Hepatic stellate cell (primary cell): ENCODE measurements at places on chromosomes 12 and 14.
A peak's percentile ranks its signal among the peaks of the same experiment; 100 is the strongest.

GRCh38 chr14:97074456-97074855, 277.3 kb downstream of the VRK1 start:
- no peak for DNase-seq

- no peak for DNase-seq
Observed at GRCh38 chr12:122845041-122845864, 10.0 kb downstream of the HIP1R start.

GRCh38 chr14:58944343-58944967, 244.0 kb upstream of the DAAM1 start:
- DNase-seq: no peak

DNA sequence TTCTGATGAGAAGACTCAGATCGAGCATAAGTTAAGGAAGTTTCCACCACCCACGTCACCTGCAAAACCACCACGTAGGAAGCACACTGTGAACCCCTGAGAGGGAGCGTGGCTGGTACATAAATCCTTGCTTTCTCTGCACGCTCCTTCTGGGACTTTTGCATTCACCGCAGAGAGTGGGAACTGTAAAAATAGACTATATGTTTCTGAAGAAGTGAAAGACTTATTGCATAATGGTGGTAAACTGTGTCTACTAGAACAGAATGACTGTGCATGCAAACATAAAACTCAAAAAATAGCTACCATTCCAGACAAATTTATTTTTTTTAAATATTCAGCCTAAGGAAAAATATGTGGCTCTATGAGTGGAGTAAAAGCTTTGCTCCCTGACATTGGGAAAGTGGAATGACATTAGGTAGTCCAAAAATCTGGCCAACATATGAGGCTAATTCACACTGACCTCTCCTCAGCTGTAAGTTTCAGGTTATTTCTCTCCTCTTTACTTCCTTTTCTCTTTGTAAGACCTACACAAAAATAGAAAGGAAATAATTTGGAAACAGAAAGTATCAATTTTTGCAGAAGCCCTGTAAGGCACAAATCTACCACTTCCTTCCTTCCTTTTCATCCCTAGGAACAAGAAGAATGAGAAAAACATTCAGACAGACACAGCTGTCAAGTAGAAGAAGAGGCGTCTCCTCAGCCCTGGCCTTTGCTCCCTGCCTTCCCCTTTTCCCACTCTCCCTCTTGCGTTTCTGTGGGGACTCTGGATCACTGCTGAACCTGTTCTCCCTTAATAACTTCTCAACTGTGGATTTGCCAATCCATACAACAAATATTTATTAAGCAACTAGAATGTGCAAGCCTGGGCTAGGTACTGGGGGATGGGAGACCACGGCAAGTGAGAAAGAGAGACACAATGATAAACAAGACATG, 264.3 kb upstream of the FOXN3 start:
- no peak for DNase-seq

DNA sequence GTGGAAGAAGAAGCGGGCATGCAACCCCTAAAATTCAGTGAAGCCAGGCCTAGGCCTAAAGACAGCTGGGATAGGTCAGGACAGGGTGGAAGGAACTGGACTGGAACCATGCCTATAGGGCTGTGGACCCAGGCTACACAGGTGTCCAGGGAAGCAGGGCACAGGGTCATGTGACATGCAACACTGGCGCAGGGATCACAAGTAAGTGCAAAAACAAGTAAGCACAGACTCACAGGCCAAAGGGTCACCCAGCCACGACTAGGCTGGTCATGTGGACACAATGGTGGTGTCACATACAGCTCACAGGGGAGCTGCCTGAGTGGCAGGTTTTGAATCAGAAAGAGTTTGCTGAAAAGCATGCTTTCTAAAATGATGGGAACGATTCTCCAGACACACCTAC, 195.7 kb downstream of the SPTSSA start:
- DNase-seq: no peak

DNA sequence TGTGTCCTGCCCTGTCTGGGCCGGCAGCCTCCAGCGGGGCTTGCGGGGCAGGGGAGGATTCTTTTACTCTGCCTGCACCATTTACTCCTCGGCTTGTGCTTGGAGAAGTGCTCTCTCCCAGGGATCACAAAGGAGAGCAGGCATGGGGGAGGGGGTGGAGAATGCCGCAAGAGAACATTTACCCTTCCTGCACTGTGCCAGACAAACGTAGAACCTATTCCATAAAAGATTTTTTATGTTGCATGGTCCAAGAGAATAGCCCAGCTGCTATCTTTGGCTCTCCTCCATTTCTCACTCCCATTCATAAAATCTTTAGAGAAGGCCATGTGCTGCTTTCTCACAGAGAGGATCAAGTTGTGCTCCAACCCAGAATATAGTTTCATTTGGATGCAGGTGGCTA, 159.4 kb downstream of the SPTSSA start:
- no peak for DNase-seq

- DNase-seq: no peak
Observed at GRCh38 chr14:105866841-105867321, 340.5 kb downstream of the TMEM121 start.

DNA sequence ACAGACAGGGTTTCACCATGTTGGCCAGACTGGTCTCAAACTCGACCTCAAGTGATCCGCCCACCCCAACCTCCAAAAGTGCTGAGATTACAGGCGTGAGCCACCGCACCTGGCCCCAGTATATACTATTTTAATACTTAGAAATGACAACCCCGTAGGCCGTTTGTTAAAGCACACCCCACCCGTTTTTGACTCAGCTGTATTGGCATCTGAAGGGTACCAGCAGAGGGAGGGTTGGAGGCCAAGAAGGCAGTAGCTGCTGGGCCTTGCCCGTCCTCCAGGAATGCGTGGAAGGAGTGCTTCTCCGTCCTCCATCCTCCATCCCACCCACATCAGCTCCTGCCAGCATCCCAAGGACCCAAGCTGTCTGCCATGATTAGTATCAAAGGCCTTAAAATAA, 6.3 kb upstream of the NIN start:
- DNase-seq: no peak

- DNase-seq: no peak
Observed at GRCh38 chr14:91125271-91125660, 11.4 kb downstream of the DGLUCY start.

- DNase-seq: no peak
Observed at GRCh38 chr14:88746052-88746451, 46.7 kb downstream of the EML5 start.

DNA sequence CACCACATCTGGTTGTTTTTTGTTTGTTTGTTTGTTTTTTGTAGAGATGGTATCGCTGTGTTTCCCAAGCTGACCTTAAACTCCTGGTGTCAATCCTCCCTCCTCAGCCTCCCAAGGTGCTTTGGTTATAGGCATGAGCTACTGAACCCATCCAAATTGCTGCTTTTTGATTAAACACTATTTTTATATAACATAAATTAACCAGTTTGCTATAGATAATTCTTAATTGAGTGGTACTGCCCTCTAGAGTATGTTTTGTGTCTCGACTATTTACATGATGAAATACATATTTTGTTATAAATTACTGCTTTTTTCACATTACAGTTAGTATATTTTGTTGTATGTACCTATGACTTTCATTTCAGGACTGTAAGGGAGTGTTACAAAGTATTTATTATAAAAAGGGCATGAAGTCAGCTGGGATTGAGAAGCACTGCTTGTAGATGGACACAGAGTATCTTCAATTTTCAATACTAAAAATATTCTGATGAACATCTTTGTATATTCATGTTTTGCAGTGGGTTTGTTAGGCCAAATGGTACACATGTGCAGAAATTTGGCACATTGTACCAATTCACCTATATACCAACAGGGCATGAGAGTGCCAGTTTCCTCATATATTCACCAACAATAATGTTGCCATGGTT, 14.9 kb upstream of the SCAF11 start:
- peak; percentile 31 for DNase-seq

GRCh38 chr14:34258318-34258717, 203.7 kb downstream of the SPTSSA start:
- DNase-seq: no peak

DNA sequence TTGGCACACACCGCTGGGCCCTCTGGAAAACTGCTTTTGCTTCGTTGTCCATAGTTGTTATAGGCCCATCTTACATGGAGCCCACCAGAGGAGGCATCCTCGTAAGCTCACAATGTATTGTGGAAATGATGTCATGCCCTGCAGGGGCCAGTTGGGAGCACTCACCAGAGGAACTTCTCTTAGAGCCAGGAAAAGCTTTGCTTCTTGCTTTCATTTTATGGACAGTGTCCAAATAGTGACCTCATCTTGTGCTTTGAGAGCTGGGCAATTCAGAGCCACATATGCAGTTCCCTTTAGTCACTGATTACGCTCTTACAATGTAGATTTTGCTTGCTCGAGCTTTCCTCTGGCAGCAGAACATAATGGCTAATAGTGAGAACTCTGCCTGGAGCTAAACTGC, 275.6 kb downstream of the AACS start:
- DNase-seq: no peak

DNA sequence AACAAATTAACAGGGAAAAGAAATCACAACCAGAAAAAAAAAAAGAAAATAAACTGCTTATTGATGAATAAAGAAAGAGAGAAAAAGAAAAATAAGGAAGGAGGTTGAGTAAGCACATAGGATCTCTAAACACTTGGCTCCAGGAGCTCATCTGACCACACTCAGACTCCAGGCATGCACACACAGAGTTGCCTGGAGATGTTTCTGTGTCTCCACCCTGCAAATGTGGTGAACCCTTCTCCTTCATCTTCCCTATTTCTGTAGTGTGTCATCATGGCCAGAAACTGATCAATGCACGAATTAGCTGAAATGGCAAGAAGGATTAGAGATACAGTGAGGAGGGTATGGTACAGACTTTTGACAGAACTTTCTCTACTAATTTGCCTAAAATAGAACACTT, 20.2 kb downstream of the OR4N2 start:
- DNase-seq: no peak

- DNase-seq: no peak
Observed at GRCh38 chr12:130934753-130935152, 19.0 kb upstream of the ADGRD1 start.

- no peak for DNase-seq
Observed at GRCh38 chr14:64220466-64220865, 73.7 kb downstream of the ESR2 start.

GRCh38 chr14:63268771-63269170, 50.0 kb downstream of the GPHB5 start:
- DNase-seq: no peak

DNA sequence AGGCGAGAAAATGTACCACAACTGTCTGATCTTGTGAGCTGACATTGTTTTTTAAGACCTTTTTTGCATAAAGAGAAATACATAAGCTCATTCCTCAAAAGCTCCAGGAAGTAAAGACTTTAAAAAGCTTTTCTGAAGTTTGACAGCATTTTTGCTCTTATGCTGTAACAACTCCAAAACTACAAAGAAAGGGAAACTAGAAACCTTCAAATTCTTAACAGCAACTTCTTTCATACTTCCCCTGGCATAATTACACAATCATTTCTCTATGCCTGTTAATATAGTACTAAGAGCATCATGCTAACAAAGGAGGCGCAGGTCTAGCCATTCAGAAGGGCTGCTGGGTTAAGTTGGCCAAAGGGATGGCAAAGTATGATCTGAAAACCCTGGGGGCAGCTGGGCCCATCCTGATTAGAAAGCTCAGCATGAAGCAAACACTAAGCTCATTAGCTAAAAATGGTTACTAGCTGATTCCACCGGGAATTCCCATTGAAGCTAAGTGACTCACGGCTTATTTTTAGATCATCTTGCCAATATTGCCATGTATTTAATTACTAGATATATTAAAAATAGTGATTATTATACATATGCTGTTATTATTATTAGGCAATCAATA, 26.1 kb upstream of the ANP32D start:
- DNase-seq: no peak

DNA sequence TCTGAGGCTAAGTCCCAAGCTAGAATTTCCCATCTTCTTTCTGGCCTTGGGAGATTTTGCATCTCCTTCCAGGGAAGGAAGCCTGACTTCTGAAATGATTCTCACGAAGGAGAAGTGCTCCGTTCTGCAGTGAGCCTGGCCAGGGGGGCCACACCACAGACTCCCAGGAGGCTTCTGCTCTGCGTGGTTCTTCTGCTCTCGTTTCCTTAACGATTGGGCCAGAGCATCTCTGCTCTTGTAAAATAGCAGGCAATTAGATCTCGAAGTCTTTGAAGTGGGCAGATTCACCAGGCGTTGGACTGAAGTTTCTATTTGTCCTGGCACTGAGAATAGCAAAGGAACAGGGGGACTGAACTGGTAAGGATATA, 6.7 kb upstream of the BATF start:
- DNase-seq: no peak

GRCh38 chr14:89550821-89551220, 133.8 kb upstream of the FOXN3 start:
- no peak for DNase-seq

- DNase-seq: no peak
Observed at GRCh38 chr12:92020983-92021665, 124.5 kb downstream of the BTG1 start.

- no peak for DNase-seq
Observed at GRCh38 chr12:117466677-117467362, 105.4 kb upstream of the NOS1 start.

DNA sequence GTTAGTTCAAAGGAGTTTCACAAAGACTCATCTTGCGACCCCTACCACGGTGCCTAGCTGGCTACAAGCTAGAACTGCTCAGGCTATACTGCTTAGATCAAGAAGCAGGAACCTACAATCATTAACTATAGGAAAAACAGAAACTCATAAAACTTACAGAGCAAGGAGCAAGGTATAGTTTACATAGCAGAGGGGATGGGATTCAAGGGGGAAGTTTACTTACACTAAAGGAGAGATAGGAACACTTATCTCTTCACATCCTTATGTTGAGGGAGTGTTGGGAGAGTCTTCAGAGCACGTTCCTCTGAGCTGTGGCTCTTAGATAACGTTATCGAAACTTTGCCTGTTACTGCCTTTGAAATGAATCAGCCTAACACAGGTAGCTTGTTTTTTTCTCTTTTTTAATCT, 58.1 kb downstream of the FSCB start:
- no peak for DNase-seq

DNA sequence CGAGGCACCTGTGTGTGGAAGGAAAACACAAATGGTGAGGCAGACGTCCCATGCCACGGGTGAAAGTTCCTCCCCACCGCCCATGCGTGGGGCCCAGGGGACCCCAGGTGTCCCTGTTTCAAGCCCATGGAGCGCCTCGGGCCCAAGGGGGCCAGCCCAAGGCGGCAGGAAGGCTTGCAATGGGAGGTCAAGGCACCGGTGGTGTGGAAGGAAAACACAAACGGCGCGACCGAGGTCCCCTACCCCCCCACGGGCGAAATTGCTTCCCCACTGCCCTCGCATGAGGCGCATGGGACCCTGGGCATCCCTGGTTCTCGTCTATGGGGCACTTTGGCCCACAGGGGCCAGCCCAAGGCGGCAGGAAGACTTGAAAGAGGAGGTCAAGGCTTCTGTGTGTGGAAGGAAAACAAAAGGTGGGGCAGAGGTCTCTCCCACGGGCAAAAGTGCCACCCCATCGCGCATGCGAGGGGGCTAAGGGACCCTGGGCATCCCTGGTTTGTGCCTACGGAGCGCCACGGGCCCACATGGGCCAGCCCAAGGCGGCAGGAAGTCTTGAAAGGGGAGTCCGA, 379.4 kb downstream of the ALG10 start:
- DNase-seq: no peak
